Activated naive CD4-positive, alpha-beta T cell treated with Interleukin-2 at 50 U/mL for 16 hours (primary cell): ENCODE measurements at places on chromosomes 5 and 9.

DNA sequence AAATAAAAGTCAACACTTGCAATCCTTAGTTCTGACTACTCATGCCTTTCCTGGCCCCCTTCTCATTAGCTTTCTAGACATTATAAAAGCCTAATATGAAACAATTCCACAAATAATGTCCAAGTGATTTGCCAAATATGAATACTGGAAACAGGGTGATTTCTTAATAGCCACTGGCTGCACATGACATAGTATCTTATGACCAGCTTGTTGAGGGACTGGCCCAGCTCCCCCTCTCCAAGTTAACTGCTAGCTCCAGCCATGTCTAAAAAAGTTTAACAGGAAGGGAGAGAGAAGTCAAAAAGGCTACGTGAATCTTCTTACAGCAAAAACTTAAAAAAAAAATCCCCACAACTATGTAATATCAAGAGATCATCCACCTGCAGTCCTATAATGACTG is 1.5 kb downstream of the CERT1 start:
- DNase-seq = no peak

- DNase-seq = no peak
Observed at GRCh38 chr5:127176769-127177168, 103.5 kb upstream of the C5orf63 start.

- DNase-seq = no peak
Observed at GRCh38 chr5:16570121-16570815, 46.5 kb downstream of the RETREG1 start.

DNA sequence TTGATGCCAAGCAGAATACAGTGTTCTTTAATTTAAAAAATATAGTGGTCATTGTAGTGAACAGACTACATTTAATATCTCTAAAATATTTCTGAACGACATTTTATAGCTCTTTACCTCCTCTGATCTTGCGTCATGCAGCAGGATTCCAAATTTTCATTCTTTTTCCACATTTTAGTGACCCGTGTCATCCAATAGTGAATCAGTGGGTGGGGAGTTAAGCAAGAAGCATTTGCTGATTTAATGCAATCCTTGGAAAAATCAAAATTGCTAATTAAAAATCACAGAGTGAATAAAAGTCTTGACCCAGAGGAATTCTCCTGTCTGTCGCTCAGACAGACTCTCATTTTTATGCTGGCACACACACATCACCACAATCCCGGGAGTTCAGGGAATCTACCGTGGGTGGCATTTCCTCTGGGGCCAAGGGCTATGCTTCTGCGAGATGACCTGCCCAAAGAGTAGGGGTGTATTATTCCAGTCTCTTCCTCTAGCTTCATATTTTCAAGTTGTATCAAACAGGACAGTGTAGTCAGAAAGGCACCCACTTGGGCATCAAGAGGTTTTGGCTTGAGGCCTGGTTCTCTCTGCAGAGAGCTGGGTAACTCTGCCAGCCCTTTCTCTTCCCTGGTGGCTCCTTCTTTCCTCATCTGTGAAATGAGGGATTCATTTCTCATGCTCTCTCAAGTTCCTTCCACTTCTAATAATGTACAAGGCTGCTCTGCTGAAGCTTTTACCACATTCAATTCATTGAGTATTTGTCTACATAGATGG is 24.8 kb upstream of the OTP start:
- no peak for DNase-seq
